ENCODE measurements at places on chromosomes 12 and 14.
A peak's percentile ranks its signal among the peaks of the same experiment; 100 is the strongest.

- DNase-seq, result no peak
Observed at GRCh38 chr14:95200404-95200803, 43.1 kb upstream of the DICER1 start.

- DNase-seq, result no peak
Observed at GRCh38 chr12:82852529-82852928, 165.8 kb downstream of the TMTC2 start.

DNA sequence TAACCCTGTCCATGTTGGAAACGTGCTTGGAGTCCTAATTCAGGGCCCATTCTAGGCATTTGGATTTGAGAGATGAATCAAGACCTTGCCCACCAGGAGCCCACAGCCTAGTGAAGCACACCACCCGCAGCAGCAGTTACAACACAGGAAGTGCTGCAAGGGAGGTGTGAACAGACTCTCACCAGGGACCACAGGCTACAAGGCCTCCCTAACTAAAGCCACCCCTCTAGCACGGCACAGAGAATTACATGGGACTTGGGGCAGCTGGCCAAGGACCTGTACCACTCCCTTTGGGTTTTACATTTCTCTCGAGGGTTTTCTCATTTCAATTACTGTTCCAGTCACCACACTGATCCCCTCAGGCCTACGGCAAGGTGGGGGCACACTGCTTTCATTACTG, 49.5 kb upstream of the FOXN3 start:
- DNase-seq, result no peak

DNA sequence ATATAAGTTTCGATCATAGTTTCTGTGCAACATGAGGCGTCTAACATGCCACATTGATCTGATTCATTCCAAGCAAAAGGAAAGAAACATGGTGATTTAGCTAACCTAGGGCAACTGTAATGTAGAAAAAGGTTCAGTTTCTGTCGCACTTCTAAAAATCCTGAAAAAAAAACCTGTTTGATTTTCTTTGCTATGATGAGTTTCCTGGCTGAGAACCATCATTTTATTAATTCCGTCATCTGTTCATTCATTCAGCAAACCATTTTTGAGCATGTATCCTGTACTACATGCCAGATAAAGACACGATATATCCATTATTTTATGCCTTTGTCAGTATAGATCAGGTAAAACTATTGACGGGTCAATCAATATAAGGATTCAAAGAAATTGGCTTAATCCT, 932.6 kb downstream of the GALC start:
- no peak for DNase-seq

DNA sequence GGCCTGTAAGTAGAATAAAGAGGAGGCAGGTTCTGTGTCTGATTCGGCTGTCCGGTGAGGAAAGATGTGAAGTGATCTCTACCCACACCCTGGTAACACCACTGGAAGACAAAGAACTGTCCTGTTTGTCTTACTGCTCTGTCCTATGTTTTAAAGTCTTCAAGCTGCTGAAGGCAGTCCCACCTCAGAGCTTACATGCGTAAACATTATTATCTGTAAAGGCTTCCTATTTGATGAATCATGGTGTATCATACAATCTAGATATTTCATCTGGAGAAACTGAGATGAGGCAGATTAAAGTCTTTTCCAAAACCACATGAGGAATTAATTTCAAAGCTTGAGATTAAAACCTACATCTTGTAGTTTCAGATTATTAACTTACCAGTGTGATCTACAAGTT, 427.6 kb downstream of the ZFP36L1 start:
- no peak for DNase-seq

- DNase-seq, result no peak
Observed at GRCh38 chr12:18868717-18869116, 130.8 kb downstream of the CAPZA3 start.

- DNase-seq, result peak; percentile 32
Observed at GRCh38 chr12:76738824-76739579, 24.9 kb upstream of the ZDHHC17 start.

DNA sequence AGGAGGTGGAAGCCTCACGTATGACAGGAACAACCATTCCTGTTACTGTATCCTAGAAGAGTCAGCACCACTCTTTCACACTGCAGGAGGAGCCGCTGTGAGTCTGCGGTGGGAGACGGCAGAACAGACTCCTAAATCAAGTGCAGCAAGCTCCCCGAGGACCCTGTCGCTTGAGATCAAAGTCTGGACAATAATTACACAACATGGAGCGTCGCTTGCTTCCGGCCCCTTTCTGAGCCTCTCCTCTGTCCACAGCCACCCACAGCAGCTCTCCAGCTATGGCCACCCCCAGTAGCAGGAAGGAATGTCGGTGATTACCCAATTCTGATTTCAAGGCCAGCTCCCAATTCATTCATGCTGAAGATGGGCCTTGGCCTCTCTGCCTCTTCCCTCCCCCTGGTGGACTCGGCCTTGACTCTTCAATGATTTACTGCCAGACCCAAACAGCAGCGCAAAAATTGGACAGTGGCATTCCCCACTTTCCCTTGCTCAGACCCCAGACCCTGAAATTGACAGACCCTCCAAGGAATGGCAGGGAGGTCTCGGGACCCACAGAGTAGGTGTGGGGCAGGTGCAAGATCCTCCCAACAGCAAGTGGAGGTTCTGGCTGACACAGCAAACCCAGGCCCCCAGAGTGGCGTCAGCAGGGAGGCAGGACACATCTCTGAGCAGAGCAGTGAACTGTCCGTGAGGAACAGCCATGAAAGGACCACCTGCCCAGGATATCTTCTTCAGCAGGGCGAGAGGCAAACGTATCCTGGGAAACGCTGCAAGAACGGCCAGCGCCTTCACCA, 272.7 kb upstream of the DIO3 start:
- no peak for DNase-seq

- DNase-seq, result no peak
Observed at GRCh38 chr12:12072064-12072760, 1.5 kb downstream of the BCL2L14 start.

DNA sequence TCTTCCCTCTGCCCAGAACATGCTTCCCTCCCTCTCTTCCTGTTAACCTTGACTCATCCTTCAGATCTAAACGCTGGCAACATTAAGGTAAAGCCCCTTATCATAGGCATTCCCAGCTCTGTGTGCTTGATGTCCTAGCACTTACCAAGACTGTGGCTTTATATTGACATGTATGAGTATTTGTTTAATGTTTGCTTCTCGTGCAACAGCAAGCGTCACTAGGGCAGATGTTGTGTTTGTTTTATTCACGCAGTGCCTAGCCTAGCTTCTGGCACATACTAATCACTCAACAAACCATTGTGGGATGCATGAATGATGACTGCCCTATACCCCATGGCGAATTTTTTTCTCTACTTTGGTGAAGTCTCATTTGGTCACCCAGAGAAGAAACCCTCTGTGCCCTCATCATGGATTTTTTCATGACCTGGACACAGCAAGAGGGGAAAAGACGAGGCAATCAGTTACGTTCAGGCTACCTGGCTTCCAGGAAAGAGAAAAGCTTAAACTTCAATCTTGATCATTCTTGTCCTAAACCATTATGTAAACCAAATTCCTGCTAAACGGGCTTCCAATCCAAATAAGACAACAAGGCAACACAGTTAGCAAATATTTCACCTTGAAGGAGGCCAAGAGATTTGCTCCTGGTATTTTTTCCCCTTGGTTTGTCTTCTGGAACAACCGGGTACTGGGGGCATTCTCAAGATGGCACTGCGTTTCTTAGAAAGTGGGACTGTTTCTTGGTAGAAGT, 47.9 kb upstream of the SOCS2 start:
- DNase-seq, result no peak

DNA sequence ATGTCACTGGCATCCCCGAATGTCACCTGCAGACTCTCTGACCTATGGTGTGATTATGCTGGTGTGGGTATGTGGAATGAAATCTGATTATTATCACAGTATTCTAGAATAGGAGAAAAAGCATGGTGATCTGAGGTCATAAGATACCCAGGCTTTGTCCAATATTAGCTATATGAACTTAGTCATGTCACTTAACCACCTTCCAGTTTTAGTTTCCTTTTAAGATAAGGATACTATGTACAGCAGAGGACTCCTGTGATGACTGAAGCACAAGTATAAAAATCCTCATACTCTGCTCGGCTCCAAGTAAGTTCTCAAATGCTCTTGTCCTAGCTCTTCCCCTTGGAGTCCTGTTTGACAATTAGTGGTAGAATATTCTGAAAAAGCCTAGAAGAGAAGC, 2.8 kb downstream of the GNS start:
- no peak for DNase-seq

DNA sequence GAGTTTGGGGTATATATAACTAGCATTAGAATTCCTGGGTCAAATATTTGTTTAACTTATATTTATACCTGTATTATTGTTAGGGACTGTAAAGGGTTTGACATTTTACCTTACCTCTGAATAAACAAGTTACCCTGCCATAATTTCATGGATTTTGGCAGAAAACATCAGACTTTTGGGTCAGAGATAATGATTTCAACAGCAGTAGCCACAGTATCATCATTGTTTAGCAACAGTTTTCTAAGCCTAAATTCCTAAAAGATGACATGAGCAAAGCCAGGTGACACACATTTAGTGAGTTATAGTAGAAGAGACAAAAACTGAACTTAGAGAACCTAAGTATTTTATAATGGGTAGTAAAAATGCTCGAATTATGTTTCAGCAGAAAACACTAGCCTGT, 954.4 kb downstream of the TRHDE start:
- no peak for DNase-seq

- no peak for DNase-seq
Observed at GRCh38 chr14:105378199-105378598, 20.1 kb upstream of the TEX22 start.

- DNase-seq, result no peak
Observed at GRCh38 chr12:29208060-29208459, 59.0 kb downstream of the FAR2 start.

DNA sequence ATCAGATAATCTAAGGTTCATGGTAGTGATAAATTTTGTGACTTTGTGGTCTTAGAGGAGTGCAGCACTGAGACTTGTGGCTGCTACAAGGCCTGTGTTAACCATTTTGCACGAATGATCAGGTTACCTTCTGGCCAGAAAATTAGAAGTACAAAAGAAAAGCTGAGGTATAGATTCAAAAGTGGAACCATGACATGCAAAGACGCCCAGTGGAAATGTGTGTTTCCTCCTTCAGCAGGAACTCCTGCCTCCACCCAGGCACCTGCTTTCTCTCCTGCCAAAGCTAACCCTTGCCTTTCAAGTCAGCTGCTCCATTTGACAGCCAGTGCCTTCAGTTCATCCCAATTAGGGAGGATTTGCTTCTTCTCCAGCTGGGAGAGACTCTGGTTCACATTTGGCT, 10.1 kb downstream of the PDE6H start:
- DNase-seq, result no peak

- DNase-seq, result no peak
Observed at GRCh38 chr12:132582058-132582420, 28.3 kb downstream of the LRCOL1 start.

GRCh38 chr12:3071107-3071506, 6.1 kb upstream of the TSPAN9 start:
- DNase-seq, result no peak

DNA sequence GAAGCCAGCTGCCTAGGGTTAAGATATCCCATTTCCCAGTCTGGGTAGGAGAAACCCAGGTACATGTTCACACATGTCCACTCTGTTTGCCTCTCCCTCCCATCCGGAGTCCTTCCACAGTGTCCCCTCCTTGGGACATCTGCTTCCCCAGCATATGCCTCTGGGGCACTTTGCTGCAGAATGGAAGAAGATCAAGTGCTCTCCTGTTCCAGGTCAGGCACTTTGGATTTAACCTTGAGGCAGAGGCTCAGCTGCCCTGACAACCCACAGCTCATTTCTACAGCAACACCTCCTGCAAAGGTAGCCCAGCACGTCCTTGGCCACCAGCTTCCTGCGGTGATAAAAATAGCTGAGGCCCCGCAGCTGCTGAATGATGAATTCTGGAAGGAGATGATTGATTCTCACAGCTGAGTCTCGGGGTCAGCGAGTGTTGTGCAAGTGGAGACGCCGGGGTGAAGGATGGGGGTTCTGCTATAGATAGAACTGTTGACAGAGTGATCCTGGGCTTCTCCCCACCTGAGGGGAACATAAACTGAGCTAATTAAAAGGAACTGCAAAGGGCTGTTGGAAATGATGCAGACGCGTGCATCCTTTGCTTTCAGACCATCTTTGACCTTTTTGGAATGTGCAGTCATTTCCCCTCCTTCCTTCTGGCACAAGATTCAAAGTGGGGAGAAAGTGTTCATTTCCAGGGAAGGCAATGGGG, 145.0 kb downstream of the SLC38A6 start:
- no peak for DNase-seq

DNA sequence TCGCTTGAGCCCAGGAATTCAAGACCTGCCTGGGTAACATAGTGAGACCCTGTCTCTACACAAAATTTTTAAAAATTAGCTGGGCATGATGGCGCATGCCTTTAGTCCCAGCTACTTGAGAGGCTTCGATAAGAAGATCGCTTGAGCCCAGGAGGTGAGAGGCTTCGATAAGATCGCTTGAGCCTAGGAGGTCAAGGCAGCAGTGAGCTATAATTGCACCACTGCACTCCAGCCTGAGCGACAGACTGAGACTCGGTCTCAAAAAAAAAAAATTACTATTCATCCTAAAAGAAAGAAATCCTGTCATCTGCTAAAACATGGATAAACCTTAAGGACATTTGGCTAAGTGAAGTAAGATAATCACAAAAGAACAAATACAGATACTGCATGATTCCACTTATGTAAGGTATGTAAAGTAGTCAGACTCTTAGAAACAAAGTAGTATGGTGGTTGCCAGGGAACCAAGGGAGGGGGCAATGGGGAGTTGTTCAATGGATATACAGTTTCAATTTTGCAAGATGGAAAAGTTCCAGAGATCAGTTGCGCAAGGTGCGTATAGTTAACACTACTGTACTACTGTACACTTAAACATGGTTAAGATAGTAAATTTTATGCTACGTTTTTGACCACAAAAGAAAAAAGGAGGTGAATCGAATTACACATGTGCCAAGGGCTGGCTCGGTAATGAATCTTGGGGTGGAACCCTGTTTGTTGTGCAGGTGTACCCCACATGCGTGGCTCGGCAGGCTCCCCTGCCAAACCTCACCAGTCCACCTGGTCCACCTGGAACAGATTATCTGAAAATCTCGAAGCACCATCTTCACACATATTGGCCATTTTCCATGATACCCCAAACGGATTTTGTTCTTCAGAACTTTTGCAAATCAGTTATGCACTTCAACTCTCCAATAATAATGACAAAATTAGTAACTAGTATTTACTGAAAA, 18.3 kb upstream of the ATP2A2 start:
- DNase-seq, result no peak

DNA sequence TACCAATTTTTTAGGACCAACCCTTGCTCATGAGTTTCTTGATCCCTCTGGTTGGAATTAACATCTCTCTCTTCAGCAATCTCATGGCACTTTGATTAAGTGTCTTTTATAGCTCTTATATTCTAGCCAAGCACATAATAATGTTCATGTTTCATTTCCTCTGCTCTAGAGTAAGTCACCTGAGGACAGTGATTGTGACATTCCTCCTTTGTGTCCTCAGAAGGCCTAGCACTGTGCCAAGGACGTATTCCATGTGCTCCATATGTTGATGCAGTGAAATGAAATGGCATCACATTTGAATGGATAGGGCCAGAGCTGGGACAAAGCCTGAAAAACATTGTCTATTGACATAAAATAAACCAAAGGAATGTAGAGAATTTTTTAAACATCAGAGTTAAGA, 322.8 kb upstream of the PRICKLE1 start:
- no peak for DNase-seq

GRCh38 chr14:67620217-67620785, 581 bp downstream of the ARG2 start:
- no peak for DNase-seq

- DNase-seq, result no peak
Observed at GRCh38 chr12:131087302-131087818, 133.7 kb downstream of the ADGRD1 start.
